ENCODE measurements at places on chromosomes 4 and X.

GRCh38 chr4:74873545-74874301 lies 59.2 kb upstream of the PARM1 start:
- DNase-seq: no peak

DNA sequence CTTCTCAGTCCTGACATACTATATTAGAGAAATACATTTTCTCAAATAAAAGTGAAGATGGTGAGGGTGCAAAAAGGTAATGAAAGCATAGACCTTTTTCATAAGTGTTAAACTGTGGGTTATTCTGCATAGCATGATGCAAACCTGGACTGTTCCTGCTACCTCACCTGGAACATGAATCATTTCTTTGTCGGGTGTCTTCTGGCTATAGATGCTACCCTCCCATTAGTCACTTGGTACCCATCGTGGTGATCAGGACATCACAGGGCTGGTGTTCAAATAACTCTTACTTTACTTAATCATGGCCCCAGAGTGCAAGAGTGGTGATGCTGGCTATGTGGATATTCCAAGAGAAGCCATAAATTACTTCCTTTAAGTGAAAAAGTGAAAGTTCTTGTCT lies 264.7 kb upstream of the AGA start:
- DNase-seq: no peak

- DNase-seq: no peak
Observed at GRCh38 chrX:20218836-20219505, 47.7 kb downstream of the RPS6KA3 start.

DNA sequence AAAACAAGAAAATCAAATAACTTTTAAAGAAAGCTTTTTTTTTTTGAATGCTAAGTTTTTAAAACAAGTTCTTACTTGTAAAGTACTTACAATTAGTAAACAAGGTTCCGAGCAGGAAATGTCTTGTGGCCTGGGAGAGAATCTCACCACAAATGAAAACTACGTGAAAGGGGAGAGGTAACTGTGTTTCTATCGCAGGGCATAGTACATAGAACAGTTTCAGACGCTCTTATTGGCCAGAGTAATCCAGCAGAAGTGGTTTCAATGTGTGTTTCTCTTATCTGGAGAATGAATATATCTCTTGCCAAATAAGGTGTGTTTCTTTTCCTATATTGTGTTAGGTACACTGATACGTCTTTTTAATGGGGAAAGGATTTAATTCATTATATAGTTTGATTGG lies at the start of gene PLAC8:
PLAC8 (minus strand) TSS at position 154 of the 400 bp plus-strand sequence. CDS start 6,808 bp downstream, outside the sequence.
- no peak for DNase-seq

DNA sequence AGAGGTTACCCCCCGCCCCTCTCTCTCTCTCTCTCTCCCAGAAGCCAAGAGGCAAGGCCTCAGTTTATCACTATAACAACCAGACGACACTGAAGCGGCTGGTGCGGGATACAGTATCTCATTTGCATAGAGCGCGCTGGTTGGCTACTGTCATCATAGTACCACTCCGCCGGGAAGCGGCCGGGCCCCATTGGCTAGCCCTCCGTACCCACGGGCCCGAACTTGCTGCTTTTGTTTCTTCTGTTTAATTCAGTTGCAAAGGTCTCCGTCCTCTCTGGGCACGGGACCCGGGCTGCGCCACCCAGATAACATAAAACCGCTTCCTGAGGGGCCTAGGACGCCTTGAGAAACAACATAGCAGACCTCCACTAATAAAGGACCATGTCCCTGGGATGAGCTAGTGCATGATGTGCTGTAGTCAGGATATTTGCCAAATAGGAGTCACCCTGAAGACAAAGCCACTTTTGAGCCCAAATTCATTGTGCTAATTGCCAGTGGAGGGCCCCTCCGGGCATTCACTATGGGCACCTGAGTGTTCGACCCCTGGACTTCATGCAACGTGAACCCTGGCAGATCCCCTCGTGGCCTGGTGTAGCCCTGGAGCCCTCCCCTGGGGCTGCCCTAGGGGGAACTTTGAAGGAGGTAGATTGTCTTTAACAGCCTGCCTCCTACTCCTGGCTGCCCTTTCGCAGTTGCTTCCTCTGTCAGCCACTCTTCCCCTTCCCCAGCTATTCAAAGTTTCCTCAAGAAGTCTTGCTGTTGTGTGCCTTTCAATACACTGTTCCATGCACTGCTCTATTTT lies at the start of gene PCYT1B:
PCYT1B (minus strand) TSS at position 91 of the 802 bp plus-strand sequence. CDS start 242 bp downstream, outside the sequence.
- peak; percentile 74 for DNase-seq

GRCh38 chrX:10483191-10483831 lies 137.1 kb downstream of the MID1 start:
- DNase-seq: no peak

Data from mesothelial cell of epicardium (in vitro differentiated cells).